ENCODE measurements at places on chromosomes 5 and 9. TPM values are rescaled to one million over a fixed set of nuclear protein-coding genes. Genes with fewer than 3 reads are reported as not detected.

The BTNL8 gene
- total RNA-seq = not detected

The CDHR2 gene
- total RNA-seq = 2.8 TPM

The GALT gene
- 62.5 TPM for total RNA-seq

- DNase-seq = no peak
Observed at GRCh38 chr5:97074859-97075489, 67.4 kb downstream of the LIX1 start.

- peak; percentile 24 for DNase-seq
Observed at GRCh38 chr5:7261049-7261448, 134.9 kb upstream of the ADCY2 start.

DNA sequence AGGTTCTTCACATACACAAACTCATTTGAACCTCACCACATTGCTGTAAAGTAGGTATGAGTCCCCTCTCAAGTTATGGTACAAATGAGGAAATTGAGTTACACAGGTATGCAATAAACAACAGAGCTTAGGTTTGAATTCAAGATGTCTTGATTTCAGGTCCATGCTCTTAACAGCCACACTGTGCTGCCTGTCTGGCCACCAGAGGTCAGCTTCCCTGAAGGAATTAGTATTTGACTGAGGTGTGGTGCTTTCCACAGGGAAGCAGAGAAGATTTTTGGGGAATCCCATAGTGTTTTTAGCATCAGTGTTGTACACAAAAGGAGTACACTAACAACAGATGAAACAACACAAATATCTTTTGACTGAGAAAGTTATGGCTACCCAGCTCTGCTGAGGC, 94.4 kb upstream of the ITGA1 start:
- DNase-seq = peak; percentile 0

- peak; percentile 1 for DNase-seq
Observed at GRCh38 chr5:90161414-90161813, 248.1 kb downstream of the CETN3 start.

DNA sequence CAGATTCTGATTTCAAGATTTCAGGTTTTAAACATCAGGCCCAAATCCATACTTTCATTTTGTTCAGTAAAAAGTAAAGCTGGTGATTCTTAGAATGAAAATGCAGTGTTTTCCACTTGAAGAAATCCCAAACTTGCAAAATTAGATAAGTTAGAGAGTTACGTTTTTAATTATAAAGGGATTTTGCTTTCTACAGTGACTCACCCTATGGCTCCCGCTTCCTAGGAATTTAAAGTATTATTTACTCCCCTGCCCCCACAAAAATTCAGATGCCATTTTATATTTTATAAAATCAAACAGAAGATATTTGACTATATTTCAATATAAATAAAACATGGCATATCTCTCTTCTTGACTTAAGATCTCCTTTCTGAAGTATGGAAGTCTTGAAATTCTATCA, 402.9 kb downstream of the ZSWIM6 start:
- no peak for DNase-seq

GRCh38 chr9:123350590-123351310, 5.2 kb upstream of the CRB2 start:
- no peak for DNase-seq

DNA sequence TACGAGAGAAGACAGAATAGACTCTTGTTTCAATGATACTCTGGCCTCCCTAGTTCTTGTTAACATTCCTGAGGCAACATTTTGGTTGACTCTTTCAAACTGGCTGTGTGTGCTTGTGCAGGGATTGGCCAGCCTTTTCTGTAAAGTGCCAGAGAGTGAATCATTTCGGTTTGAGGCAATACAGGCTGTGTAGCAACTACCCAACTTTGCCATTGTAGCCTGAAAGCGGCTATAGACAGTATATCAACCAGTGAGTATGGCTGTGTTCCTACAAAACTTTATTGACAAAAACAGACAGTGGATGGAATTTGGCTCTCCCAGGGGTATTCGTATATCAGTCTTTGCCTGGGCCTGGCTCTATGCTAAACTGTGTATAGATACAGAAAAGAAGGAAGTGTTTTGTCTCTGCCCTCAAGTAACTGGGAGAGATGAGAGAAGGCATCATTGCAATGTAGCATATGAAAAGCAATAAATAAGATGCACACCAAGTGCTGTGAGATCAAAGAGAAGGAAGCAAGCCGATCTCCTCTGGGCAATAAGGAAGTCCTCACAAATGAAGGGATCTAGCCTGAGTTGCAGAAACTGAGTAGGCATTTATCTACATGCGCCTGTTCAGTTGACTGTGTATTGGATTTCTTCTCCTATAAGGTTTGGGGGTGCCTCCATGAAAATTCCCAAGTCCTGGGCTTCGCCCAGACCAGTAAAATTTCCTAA, 568.0 kb upstream of the KLF4 start:
- DNase-seq = no peak

- no peak for DNase-seq
Observed at GRCh38 chr9:22241024-22241423, 205.6 kb upstream of the DMRTA1 start.

GRCh38 chr5:79105868-79106267, 5.7 kb upstream of the BHMT start:
- DNase-seq = no peak

DNA sequence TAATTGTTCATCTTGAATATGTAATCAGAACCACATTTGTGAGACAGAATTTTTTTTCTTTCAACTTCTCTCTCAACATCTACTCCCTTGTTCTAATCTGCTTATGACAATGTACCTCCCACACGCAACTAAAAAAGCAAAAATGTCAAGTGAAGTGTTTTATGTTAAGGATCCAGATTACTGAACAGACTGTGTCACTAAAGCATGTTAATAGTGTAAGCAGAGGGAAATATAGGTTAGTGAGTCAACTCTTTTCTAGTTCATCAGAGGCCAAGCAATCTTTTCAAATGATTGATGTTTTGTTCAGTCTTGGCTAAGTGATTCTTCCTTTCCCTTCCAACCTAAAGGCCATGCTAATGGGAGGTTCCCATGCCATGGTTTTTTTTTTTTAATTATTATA, 34.7 kb upstream of the IDNK start:
- DNase-seq = no peak

GRCh38 chr9:35954942-35955546, 2.9 kb downstream of the OR2S2 start:
- peak; percentile 78 for DNase-seq
